ENCODE measurements at places on chromosomes 16 and 17.

DNA sequence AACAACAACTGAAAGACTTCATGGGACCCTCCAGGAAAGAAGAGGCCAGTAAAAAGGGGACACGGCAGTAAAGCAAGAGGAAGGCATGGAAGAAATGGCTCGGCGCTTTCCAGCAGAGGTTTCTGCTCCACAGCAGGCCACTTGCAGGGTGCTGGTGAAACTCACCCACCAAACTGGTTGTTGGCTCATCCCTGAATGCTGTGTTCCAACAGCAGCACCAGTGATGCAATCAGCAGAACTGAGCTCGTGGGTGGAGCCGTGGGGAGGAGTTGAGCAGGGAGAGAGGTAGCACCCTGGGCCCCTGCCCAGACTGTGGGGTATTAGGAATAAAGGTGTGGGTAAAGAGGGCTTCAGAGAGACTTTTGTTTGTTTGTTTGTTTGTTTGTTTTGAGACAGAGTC lies 62.8 kb upstream of the ADCY9 start:
- no peak for DNase-seq

DNA sequence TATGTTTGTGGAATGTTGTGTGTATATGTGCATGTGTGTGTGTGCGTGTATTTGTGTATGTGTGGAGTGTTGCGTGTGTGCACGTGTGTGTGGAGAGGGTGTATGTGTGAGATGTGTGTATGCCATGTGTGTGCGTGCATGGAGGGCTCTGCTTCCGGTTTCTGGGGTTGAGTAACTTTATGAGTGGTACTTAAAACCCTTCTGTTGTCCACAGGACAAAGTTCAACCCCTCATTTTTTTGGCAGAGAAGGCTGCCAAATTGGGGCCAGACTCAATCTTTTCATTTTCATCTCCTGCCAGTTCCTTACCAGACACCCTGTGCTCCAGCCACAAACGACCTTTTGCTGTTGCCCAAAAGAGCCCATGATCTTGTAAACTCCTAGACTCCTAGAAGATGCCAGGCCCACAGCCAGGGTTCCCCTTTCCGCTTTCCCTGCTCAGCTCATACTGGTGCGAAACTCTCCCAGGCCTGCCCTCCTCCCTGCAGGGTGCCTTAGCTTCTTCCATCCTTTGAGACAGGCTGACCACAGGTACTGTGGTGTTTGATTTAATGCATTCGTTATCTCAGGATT lies 100.2 kb downstream of the CMIP start:
- no peak for DNase-seq

DNA sequence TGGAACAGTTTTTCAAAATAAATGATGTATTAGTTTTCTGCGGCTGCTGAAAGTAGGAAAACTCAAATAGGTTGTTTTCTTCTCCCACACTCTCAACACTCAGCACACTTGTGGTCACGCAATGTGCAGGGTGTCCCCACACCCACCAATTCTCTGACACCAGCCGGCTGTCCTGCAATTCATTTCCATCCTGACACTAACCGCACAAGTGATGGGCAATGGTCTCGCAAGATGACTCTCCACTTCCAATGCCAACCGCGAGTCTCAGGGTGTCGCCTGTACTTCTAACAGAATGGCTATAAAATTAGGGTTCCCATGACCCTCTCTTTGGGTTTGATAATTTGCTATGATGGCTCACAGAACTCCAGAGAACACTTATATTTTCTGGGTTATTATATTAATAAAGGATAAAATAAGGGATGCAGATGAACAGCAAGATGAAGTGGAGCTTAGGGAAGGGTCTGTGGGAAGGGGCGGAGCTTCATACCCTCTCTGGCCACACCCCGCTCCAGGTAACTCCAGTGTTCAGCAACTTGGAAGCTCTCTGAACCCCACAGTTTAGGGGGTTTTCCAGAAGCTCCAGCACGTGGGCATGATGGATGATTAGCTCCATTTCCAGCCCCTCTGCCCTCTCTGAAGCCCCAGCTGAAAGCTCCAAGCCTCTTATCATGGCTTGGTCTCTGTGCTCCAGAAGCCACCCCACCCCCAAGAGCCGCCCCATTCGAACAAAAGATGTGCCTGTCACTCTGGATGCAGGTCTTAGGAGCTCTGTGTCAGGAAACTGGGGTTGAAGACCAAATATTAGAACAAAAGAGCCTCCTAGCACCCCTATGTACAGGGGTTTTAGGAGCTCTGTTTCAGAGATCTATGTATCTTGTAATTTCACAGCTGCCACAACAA lies 19.8 kb downstream of the TAF1C start:
- DNase-seq = no peak

- DNase-seq = peak; percentile 35
These were observed 647.7 kb upstream of the SOX9 start for GRCh38 chr17:71472809-71473789.

Data from foreskin melanocyte (primary cell).